Kidney tubule cell (primary cell): ENCODE measurements at places on chromosomes 3 and 15.

- no peak for DNase-seq
Measured at GRCh38 chr15:64089543-64090280, 3.9 kb downstream of the CIAO2A start.

DNA sequence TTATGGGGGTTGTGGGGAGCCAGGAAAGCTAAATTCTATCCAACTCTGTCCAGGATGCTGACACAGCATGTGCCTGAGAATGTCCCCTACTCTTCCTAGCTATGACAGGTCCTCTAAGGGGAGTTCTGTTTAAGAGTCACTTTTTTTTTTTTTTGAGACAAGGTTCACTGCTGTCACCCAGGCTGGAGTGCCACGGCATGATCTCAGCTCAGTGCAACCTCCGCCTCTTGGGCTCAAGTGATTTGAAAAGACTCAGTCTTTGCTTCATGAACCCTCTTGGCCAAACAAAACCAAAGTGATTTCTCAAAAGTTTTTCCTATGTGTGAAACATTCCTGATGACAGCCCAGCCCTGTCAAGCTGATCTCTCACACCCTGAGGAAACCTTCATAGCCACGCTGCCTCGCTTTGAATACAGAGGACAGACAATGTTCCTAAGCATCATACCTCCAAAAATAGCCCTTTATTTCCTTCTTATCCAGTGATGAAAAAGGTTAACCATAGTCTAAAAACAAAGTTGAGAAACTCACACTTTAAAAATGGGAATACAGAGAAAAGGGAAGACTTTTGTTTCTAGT, 105.5 kb upstream of the PROK2 start:
- DNase-seq: no peak

DNA sequence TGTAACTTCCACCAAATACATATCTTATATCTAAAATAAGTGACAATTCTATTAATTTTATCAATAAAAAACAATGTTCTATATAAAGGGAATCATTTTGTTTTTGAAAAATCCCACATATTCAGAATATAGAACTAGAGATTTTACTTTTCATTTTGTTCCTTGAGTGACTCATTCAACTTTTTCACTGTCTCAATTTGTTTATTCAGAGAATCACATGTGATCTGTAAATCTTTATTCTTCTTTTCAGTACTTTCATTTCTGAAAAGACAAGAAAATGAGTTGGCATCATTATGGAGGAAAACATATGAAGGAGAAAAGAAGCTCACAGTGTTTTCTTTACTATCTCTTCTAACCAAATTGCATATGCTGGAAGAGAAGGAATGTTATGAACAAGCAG, 35.0 kb downstream of the CIP2A start:
- peak; percentile 30 for DNase-seq

- no peak for DNase-seq
Measured at GRCh38 chr3:123997543-123997942, 5.6 kb upstream of the ROPN1 start.

GRCh38 chr3:13500133-13500885, 20.2 kb downstream of the HDAC11 start:
- DNase-seq: no peak

DNA sequence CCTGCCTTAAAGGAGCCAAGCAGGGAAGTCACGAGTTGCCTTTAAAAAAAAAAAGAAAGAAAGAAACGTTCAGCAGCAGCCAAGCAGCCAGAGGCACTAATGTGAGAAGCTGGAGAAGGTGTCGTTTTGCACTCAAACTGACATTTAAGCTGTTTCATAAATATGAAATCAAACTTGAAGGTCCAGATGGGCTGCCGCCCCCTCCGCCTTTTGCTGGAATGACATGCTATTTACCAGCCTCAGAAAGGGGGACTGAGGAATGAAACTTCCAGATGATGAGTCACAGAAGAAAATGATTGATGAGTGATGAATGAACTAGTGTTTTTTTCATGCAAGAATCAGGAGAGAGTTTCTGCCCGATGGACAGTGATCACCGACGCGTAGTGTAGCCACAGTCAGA, 396.8 kb downstream of the IGSF11 start:
- DNase-seq: peak; percentile 10
